ENCODE measurements at places on chromosomes 3 and 15.

GRCh38 chr15:63596676-63597037, 530 bp upstream of the FBXL22 start:
- DNase-seq = no peak

- peak; percentile 4 for DNase-seq
Observed at GRCh38 chr3:98602078-98602678, 8.8 kb upstream of the CPOX start.

DNA sequence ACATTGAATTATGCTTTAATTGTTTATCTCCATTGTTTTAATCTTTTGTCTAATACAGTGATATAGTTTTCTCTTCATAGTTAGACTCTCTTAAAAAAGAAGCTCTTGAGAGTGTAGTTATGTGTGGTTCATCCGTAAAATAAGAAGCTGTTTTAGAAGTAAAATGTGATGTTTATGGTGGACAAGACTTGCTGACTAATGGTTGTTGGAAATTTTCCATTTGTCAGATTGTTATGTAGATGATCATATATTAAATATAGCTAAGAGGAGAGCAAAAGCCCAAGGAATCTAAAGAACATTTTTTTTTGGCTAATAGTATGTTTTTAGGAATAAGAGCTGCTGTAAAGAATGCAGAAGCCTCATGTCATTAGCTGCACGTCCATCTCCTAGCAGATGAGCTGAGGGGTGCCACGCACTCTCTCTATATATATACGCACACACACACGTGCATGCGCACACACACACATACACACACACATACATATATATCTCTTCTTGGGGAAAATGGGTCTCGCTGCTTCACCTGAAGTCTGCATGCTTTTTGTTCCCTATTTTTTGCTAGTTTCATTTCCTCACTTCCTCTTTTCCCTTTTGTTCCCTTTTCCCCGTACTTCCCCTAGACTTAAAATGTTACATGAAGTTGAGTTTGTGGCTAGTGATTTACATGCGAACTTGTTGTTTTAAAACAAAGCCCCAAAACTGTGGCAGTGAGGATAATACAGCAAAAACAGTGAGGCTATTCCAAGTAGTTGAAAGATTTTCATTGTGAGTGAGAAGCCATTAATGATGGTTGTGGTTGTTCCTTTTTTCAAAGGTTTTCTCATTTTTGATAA, 107.8 kb downstream of the MBNL1 start:
- DNase-seq = no peak

DNA sequence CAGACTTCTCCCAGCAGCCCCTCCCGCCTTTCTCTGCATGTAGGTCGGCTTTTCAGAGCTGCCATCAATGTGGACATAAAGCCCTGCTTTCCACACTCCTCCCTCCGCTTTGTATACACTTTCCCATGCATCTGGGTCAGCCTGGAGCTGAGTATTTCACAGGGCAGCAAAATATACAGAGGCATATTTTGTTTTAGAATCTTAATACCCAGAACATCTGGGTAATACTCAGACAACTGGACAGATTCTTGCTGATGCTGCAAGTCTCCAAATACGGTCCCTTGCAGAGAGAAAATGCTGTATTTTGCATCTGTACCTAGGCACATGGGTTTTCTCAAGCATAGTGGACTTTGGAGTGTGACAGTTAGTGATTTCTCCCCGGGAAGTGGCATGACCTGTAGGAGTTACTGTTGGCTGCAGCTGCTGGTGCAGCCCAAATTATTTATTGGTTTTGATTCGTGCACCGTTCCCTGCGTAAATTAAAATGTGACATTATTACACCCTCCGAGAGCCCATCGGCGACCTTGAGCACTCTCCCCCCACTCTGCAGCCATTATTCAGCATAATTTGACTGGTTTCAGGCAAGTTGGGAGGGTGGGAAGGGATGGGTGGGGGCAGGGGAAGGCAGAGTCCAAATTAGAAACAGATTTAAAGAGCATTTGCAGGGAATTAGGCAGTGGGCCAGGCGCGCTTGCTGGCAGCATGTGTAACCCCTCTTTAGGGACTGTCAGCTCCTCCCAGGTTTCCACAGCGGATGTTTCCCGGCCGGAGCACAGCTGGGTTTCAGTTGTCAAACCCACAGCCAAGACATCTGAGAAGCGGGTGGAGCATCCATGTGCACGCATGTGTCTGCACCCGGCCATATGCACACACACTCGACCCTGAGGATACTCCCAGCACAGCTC, 100.8 kb downstream of the CPN2 start:
- no peak for DNase-seq

- DNase-seq = no peak
Observed at GRCh38 chr3:129346695-129347457, 68.2 kb downstream of the HMCES start.

DNA sequence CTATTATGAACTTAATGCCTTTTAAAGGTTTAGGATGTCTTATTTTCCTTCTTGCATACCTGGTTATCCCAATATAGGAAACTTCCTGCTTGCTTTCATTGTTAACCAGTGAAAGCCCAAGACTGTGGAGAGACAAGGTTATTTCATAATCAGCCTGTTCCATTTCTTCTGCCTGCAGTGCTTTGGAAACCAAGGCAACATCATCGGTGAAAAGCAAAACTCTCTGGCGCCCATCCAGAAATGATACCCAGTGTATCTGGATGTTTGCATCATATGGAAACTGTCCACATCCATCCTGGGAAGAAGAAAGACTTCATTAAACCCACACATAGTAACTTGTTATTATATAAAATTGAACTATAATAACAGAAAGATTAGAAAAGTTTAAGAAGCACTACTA, 170.1 kb downstream of the VPS13C start:
- DNase-seq = no peak

- DNase-seq = no peak
Observed at GRCh38 chr3:50204804-50205412, at the start of gene SLC38A3. Gene SLC38A3, plus strand, starts transcription at chr3:50205271. Its CDS starts 8,929 bp downstream, at chr3:50214200.

- DNase-seq = no peak
Observed at GRCh38 chr15:50050986-50051743, 67.9 kb downstream of the ATP8B4 start.

DNA sequence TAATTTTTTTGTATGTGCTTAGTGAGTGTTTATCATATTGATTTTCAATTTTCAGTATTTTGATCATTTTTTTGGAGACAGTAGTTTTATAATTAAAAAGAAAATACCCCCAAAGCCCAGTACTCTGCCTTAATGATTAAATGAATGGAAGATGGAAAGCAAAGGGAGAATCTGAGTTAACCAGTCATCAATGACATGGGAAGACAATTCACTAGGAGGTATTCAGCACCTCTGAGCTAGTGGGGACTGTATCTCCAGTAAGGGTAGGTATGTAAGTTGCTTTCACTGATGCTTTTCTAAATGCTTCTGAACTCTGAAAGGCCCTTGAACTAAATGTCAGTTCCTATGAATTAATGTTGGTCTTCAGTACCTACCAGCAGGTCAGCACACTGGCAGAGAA, 590.4 kb upstream of the DPPA4 start:
- no peak for DNase-seq

DNA sequence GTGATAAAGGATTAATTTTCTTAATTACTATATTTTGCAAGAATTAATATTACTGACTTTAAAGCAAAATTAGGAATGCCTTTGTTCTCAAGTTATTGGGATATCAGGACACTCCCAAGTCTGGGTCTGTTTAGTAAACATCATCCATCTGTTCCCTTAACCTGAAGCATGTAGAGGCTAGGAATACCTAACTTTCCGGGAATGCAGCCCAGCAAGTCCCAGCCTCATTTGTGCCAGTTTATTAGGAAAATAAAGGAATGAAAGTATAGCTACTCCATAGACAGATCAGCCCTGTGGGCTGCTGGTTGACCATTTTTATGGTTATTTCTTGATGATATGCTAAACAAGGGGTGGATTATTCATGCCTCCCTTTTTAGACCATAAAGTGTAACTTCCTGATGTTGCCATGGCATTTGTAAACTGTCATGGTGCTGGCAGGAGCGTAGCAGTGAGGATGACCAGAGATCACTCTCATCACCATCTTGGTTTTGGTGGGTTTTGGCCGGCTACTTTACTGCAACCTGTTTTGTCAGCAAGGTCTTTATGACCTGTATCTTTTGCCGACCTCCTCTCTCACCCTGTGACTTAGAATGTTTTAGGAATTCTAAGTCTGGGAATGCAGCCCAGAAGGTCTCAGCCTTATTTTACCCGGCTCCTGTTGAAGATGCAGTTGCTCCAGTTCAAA, 540.2 kb downstream of the NAALADL2 start:
- DNase-seq = no peak

- DNase-seq = no peak
Observed at GRCh38 chr3:154428286-154429206, 1.4 kb downstream of the GPR149 start.

GRCh38 chr3:155744626-155745324, at the start of gene PLCH1:
Gene PLCH1, minus strand, starts transcription at chr3:155745071. Its CDS starts 40,847 bp downstream, at chr3:155704224.
- peak; percentile 8 for DNase-seq

DNA sequence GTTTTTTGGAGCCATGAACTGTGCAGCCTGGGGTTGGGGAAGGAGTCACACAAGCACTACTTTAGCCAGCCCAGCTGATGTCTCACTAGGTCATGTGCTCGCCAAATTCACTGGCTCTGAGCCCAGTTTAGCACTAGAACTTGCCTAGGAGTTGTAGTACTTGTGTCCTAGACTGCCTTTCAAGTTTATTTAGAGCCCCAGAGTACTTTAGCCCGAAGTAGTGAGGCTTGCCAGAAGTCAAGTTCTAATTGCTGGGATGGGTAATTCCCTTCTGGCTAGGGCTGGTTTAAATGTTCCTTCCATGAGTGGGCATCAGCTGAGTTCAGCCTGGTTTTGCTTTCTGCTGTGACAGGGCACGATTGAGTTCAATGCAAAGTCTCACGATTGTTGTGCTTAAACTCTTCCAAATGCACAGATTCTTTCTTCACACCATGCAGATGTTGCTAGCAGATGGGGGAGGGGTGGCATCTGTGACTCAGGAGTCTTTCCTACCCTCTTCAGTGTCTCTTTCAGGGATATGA, 228.2 kb upstream of the ZPLD1 start:
- no peak for DNase-seq

GRCh38 chr15:45763170-45763869, 128.5 kb downstream of the SQOR start:
- DNase-seq = no peak

- DNase-seq = no peak
Observed at GRCh38 chr3:71973274-71974030, 188.5 kb upstream of the PROK2 start.

- DNase-seq = no peak
Observed at GRCh38 chr3:77055841-77056341, 16.0 kb downstream of the ROBO2 start.

- no peak for DNase-seq
Observed at GRCh38 chr3:158108445-158108985, 1.4 kb upstream of the RSRC1 start.

DNA sequence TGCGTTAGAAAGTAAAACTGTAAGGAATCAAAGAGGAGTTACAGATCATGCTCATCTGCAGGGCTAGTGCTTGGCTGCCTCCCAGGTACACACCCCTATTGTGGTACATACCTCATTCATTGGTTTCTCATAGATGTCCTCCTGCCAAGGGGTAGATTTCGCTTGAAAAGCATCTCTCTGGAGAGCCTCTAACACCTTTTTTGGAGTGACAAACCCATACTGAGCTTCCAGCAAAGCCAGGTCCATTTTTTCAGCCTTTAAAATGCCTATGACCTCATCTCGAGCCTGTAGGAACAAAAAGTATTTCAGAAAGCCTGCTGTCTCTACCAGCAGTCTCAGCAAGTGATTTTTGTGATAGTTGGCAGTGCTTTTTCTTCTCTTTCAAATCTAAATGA, 112.1 kb downstream of the CMSS1 start:
- no peak for DNase-seq

DNA sequence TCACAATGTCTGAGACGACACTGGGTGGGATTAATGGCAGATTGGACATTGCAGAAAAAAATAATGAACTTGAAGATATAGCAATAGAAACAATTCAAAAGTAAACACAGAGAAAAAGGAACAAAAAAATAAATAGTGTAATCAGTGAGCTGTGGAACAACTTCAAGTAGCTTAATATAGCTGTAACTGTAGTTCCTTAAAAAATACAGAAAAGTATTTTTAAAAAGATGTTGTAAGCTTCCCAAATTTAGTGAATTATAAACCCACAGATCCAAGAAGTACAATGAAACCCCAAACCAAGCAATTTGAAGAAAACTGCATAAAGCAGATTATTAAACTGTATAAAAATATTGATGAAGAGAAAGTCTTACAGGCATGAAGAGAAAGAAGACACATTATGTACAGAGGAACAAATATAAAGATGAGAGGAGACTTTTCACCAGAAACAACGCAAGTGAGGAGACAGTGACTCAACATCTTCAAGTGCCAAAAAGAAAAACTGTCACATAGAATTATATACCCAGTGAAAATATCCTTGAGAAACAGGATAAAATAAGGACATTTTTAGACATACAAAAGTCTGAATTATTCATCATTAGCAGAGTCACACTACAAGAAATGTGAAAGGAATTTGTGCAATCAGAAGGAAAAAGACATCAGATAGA, 176.4 kb downstream of the NFKBIZ start:
- no peak for DNase-seq

- no peak for DNase-seq
Observed at GRCh38 chr15:72280751-72281150, 8.4 kb upstream of the PARP6 start.

GRCh38 chr3:3355442-3355841, 176.0 kb upstream of the CRBN start:
- no peak for DNase-seq

GRCh38 chr3:189270248-189270832, 98.6 kb downstream of the TPRG1 start:
- no peak for DNase-seq

DNA sequence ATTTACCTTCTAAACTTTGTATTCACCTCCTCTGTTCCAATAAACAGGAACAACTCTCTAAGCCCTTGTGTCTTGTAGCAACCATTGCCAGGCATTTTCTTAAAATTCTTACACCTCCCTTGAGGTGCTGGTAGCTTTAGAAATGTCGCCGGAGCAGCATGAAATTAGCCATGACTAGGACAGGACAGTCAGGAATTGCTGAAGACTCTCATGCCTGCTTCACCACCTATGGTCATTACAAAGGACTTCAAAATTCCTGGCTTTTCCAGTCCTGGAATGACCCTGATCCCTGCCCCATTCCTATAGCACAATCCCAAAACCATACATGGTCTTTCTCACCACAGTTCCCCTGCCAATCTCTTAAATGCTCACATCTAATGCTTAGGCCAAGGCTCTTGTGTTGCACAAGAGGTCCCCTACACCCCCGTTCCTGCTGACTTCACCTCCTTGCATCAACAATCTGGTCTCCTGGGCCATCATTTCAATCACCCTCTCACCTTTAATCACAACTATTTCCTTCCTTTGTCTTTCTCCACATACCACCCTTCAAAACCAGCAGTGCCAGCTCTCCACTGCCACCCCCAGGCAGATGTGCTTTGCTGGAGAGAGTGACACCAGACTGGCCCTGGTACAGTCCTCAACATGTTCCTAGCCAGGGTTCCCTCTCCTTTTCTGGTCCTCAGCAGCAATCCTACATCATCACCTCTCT, 113.2 kb upstream of the TJP1 start:
- DNase-seq = no peak

Data from stimulated activated CD8-positive, alpha-beta memory T cell treated with anti-CD3 and anti-CD28 coated beads, Interleukin-15, amount 100 ng/mL, for 48 hours (primary cell).